Aorta (tissue), 5 donors: ENCODE measurements at places on chromosomes 11 and 22. TPM values are rescaled to one million over a fixed set of nuclear protein-coding genes. Genes with fewer than 3 reads are reported as not detected.

GRCh38 chr22:49663311-49663711, 164.4 kb downstream of the BRD1 start:
- DNase-seq, result peak; percentile 54

GRCh38 chr22:39215070-39215396, 29.7 kb downstream of the PDGFB start:
- DNase-seq, result no peak

GRCh38 chr22:37742376-37743171, 45.7 kb downstream of the TRIOBP start:
- no peak for DNase-seq

DNA sequence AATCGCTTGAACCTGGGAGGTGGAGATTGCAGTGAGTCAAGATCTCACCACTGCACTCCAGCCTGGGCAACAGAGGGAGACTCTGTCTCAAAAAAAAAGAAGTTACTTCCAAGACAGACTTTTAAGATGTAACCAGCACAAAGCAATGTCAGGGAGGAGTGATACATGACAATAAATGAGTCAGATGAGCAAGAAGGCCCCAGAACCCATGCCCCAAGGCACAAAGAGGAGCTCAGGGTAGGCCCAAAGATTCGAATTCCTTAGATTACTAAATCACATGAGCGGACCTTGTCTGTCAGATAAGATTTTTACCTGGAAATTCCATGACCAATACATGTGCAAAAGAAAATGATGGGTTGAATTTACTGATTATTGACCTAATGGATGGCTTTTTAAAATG, 10.5 kb upstream of the JHY start:
- DNase-seq, result no peak

- DNase-seq, result no peak
Observed at GRCh38 chr22:46667245-46667623, 47.0 kb downstream of the GRAMD4 start.

Gene B4GALNT4
- total RNA-seq, result 3.2 TPM

Gene BLID
- total RNA-seq, result 9.7 TPM

DNA sequence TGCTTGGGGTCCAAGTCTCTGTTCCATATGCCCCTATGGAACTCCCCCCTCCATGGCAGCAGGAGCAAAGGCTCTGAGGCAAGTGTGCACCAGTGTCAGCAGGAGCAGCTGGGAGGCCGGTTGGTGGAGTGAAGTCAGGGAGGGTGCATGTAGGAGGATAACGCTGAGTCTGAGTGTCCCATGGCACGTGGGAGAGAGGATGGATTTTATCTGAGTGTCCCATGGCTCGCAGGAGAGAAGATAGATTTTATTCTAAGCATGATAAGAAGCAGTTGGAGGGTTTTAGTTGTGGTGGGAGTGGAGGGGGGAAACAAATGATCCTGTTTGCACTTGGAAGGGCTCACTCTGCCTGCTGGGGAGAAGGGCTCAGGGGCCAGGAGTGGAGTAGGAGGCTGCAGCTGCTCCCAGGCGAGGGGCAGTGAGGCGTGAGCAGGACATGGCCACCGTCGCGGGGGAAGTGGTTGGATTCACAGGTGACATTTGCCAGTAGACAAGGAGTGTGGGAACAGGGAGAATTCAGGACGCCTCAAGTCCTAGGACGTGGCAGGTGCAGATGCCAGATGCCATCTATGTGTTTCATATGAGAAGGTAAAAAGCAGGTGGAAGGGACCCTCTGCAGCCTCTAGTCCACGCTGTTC, 33.6 kb upstream of the PARVG start:
- no peak for DNase-seq

Gene SLC6A5
- not detected for total RNA-seq

Gene RFPL3
- not detected for total RNA-seq

DNA sequence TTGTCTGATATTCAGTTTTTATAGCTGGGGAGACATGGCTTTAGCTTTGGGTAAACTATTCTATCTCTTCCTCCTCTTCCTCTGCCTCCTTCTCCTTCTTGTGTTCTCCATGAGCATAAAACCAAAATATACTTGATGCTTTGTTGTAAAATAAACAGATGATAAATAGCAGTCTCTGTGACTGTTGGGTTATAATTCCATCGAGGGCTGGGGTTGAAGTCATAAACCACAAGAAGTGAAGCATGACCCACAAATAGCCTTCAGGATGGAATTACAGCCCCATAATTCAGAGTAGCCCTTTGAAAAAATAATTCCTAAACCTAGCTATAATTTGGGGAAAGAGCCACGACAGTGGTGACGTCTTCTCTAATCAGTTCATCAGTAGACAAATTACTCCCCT, 177.7 kb downstream of the SNX19 start:
- no peak for DNase-seq

Gene KREMEN1
- total RNA-seq, result 13.4 TPM

GRCh38 chr11:43554148-43554473, 126.4 kb upstream of the HSD17B12 start:
- DNase-seq, result no peak

Gene FXYD6
- total RNA-seq, result 28.7 TPM

DNA sequence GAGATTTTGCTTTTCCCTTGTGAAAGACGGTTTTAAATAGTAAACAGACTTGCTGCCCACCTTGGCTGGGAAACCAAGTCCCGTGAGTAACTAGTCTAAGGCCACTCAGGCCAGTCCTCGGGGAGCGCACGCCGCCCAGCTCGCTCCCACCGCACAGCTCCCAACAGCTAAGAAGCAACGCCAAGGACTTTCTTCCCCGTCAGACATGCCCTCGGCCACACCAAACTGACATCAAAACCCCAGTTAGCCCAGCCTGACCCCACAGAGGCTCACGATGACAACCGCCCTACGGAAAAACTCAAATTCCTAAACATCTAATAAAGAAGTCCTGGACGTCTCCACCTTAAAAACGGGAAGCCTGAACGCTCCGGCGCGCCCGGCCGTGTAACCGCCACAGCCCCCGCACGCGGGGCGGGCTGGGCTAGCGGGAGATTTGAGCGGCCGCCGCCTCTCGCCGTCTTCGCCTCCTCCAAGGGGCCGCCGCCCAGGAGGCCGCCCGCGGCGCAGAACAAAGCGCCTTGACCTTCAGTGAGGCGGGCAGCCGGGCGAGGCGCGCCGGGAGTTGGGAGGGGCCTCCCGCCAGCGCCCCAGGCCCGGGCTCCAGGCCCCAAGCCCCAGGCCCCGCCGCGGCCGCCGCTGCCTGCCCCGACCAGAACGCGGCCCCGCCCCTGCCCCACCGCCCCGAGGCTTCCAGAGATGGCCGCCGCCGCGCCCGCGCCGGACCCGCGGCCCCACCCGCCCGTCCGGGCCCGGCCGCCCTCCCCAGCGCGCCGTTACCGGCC, 486 bp downstream of the NAP1L4 start:
- peak; percentile 91 for DNase-seq

GRCh38 chr11:132332521-132332920, 962.1 kb downstream of the NTM start:
- DNase-seq, result no peak

Gene ZBTB44
- 37.8 TPM for total RNA-seq

GRCh38 chr22:41237707-41238569, 2.8 kb downstream of the CHADL start:
- DNase-seq, result peak; percentile 86

DNA sequence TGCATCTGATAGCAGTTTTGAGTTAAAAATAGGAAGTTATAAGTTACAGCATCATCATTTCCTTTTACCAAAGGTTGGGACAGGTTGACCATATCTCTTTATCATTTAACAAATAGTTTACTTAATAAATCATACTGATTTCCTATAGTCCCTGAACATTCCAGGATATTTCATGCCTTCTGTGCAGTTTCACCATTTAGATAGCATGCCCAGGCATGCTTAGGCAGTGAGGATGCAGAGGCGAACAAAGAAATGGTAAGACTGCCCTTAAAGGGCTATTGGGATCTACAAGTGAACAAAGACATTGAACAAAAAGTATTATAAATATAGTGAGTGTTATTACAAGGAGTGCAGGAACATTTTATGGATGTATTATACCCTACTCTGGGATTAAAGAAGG, 96.4 kb downstream of the PRMT3 start:
- no peak for DNase-seq

- DNase-seq, result no peak
Observed at GRCh38 chr11:126488591-126489370, 133.3 kb downstream of the ST3GAL4 start.

Gene TIMP3
- total RNA-seq, result 410 TPM

- no peak for DNase-seq
Observed at GRCh38 chr11:96033599-96033998, 109.7 kb upstream of the MTMR2 start.

- DNase-seq, result peak; percentile 76
Observed at GRCh38 chr11:2927851-2928604, 1.2 kb downstream of the PHLDA2 start.

Gene TRIM22
- total RNA-seq, result 71.4 TPM

DNA sequence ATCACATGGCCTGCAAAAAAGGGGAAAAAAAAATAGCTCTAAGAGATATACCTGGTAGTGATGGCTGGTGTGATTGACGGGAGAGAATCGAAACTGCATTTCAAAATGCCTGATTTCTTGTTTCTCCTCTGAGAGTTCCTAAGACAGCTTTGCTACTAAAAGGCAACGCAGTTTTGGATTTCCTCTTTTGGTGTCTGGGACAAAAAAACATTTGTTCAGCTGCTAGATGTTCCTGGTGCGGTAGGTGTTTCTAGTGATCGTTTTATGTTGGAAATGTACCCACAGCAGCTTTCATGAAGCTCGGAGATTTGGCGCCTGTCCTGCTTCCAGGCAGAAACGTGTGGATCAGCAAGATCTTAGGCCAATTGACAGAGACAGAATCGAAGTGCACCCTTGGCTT, 18.1 kb downstream of the P2RX3 start:
- DNase-seq, result no peak

Gene CALCA
- not detected for total RNA-seq

DNA sequence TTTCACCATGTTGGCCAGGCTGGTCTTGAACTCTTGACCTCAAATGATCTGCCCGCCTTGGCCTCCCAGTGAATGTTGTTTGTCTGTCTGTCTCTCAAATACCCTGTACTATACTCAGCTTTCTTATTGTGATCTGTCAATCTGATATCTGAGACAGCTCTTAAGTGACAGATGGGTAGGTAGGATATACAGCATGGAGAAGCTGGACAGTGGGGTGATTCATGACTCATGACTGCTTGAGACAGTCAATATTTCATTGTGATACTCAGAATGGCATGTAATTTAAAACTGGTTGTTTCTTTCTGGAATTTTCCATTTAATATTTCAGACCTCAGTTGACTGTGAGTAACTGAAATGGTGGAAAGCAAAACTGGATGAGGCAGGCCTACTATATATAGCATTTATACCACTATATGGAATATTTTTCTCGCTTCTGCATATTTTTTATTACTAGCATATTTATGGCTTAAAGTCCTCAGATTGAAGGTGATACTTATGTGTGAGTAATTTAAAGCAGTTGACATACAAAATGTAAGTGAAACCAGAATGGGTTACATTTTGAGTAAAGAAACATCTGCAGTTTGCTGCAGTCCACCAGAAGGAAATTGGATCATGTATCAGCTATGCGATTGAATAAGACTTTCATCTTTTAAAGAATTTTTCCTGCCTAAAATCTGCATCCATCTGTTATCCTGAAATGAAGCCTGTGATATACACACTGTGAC, 22.3 kb downstream of the ARHGAP42 start:
- DNase-seq, result no peak

Gene PTGDR2
- total RNA-seq, result 0.21 TPM

Gene OR4A16
- total RNA-seq, result not detected
